ENCODE measurements at places on chromosomes 2 and 18. TPM values are rescaled to one million over a fixed set of nuclear protein-coding genes. Genes with fewer than 3 reads are reported as not detected.

The IGFBP2 gene
- polyA plus RNA-seq: 14.1 TPM

The AMER3 gene
- 0.99 TPM for polyA plus RNA-seq

The TXNDC2 gene
- polyA plus RNA-seq: 0.03 TPM

The EFHD1 gene
- 1.8 TPM for polyA plus RNA-seq

The CHAC2 gene
- polyA plus RNA-seq: 14.7 TPM

The SPATA3 gene
- not detected for polyA plus RNA-seq

DNA sequence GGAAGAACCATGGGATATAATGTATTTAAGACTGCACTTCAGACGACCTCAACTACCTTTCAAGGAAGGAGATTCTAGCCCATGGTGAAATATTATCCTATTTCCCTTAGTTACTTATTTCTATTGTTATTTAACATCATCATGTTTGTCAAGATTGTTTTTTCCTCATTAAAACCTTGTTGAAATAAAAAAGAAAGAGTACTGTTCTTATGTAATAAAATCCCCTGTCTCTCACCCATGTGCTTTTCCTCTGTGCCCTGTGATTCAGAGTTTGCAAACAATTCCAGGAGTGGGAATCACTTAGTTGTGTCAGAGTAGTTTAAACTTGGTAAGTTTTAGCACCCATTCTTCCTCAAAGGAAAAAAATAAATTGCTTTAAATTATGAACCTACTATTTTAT lies 43.6 kb downstream of the ERBB4 start:
- H3K27me3 ChIP-seq: no peaks in the 10 kb centered on the region
- H3K36me3 ChIP-seq: no peaks in the 10 kb centered on the region
- no peak overlapping the region for H3K4me3 ChIP-seq
- no peaks in the 10 kb centered on the region for H3K4me1 ChIP-seq
- no peak for DNase-seq

GRCh38 chr2:228048838-228049490 lies 132.5 kb downstream of the SPHKAP start:
- no peaks in the 10 kb centered on the region for H3K27me3 ChIP-seq
- no peak overlapping the region for H3K27ac ChIP-seq
- H3K36me3 ChIP-seq: no peaks in the 10 kb centered on the region
- no peaks in the 10 kb centered on the region for H3K4me1 ChIP-seq
- peak; percentile 64 for DNase-seq

- no peaks in the 10 kb centered on the region for H3K4me1 ChIP-seq
- no peak for DNase-seq
- no peaks in the 10 kb centered on the region for H3K27me3 ChIP-seq
- H3K27ac ChIP-seq: no peak overlapping the region
- no peak overlapping the region for H3K4me3 ChIP-seq
Measured at GRCh38 chr2:96985181-96985945, 1.0 kb downstream of the FAM178B start.
